ENCODE measurements at places on chromosomes 7 and 10.

GRCh38 chr10:93074597-93075368 is 1.1 kb downstream of the CYP26A1 start:
- no peak for DNase-seq

- no peak for DNase-seq
These were observed 1.1 kb upstream of the SFXN4 start for GRCh38 chr10:119166564-119166963.

DNA sequence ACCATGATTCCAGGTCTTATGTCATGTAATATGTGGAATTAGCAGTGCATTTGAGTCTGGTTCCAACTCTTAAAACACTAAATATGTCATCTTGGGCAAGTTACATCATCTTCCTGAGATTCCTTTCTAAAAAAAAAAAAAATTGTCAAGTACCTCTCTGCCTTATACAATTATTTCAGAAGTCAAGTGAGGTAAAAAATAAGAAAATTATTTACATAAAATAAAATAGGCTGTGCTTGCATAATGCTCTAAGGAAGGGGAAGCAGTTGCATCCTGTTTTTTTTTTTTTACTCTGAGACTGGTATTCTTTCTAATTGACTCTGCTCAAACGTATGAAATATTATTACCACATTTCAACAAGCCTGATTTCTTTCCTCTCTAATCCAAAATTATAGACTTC is 55.1 kb upstream of the SEMA3A start:
- DNase-seq: no peak

DNA sequence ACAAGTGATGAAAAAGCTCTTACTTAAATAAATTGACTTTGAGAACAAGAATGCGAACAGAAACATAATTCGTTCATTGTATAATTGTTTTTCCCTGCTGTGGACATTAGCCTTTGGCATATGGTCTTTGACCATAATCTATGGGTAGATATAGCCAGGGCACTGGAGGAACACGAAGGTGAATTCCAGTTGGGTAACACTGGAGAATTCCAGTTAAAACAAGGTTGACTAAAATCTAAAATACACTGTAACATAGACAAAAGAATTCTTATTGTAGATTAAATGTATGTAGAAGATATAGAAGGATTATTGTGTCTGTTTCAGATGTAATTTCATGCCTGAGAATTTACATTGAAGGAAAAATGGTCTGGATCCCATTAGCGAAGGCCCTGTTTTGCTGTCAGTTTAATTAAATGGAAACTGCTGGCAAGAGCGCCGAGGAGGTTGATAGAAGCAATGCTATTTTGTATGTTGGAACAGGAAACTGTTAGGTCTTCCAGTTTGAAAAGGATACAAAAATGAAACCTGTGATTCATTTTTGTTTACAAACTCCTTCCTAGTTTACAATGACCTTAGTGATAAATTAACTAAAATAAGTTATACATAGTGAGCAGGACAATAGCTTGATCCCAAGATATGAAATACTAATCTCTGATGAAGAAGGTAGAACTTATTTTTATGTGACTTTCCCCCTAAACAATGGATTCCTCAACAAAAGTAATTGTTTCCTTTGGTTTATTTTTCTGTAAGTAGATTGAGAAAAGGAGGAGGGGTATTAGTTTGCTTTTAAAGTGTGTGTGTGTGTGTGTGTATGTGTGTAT is 68.9 kb downstream of the ARID5B start:
- DNase-seq: no peak

- DNase-seq: peak; percentile 19
These were observed 47.1 kb upstream of the SVIL start for GRCh38 chr10:29681676-29682448.

GRCh38 chr10:55426138-55426537 is 625.1 kb upstream of the PCDH15 start:
- no peak for DNase-seq

GRCh38 chr10:61299841-61300240 is 153.3 kb downstream of the TMEM26 start:
- DNase-seq: no peak

- DNase-seq: no peak
These were observed 47.5 kb downstream of the RNF133 start for GRCh38 chr7:122651451-122651850.

GRCh38 chr10:34760606-34761005 is 54.5 kb downstream of the PARD3 start:
- DNase-seq: no peak

DNA sequence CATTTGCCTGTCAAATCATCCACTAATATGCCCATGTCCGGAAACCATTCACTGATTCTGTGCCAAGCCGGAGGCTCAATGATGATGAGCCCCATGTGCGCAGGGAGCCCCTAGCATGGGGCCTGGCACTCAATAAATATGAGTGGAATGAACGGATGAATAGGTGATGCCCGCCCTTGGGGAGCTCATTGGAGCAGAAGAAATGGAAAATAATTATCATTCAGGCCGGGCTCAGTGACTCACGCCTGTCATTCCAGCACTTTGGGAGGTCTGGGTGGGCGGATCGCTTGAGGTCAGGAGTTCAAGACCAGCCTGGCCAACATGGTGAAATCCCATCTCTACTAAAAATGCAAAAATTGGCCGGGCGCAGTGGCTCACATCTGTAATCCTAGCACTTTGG is 11.0 kb downstream of the RHBDD2 start:
- no peak for DNase-seq

DNA sequence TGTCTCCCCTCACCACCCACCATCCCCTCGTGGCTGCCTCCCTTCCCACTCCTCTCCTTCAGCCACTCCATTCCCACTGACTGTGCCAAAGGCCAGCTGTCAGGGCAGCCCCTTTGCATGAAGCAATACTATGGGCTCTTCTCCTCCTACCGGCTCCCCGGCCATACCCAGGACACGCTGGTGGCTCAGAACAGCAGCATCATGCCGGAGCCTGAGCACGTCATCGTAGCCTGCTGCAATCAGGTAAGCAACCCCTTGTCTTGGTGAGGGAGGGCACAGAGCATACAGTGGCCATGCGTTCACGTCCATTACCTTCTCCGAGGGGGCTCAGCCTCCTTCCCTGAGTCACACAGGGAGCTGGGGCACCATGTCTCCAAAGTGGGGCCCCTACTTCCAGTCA is 11.6 kb downstream of the CHAT start:
- no peak for DNase-seq

DNA sequence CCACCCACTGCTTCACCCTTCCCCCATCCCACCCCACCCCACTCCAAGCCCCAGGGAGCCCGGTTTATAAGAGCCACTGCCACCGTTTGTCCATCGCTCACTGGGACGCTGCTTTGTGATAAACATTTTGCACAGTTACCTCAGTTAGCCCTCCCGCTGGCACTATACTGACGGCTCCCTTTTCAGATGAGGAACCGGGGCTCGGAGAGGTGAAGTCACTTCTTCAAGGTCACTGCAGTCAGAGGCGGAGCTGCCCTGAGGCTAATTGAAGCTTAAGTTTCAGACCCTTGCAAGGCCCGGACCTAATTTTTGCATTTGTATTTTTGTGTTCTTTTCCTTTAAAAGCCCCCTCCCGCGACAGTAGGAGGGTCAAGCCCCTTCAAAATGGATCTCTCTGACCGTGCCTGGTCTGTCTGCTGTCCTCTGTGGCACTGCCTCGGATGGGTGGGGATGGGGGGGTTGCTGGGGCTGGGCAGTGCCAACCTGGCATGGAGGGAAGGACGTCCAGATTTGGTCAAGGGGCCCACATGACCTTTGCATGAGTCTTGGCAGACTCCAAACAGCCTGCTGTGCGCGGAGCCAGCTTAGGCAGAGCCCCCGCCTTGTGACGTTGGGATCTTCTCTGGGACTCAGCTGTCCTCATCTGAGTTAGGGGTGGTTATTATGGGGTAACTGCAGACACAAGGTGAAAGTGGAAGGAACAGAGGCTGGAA is 17.7 kb upstream of the NODAL start:
- DNase-seq: no peak

DNA sequence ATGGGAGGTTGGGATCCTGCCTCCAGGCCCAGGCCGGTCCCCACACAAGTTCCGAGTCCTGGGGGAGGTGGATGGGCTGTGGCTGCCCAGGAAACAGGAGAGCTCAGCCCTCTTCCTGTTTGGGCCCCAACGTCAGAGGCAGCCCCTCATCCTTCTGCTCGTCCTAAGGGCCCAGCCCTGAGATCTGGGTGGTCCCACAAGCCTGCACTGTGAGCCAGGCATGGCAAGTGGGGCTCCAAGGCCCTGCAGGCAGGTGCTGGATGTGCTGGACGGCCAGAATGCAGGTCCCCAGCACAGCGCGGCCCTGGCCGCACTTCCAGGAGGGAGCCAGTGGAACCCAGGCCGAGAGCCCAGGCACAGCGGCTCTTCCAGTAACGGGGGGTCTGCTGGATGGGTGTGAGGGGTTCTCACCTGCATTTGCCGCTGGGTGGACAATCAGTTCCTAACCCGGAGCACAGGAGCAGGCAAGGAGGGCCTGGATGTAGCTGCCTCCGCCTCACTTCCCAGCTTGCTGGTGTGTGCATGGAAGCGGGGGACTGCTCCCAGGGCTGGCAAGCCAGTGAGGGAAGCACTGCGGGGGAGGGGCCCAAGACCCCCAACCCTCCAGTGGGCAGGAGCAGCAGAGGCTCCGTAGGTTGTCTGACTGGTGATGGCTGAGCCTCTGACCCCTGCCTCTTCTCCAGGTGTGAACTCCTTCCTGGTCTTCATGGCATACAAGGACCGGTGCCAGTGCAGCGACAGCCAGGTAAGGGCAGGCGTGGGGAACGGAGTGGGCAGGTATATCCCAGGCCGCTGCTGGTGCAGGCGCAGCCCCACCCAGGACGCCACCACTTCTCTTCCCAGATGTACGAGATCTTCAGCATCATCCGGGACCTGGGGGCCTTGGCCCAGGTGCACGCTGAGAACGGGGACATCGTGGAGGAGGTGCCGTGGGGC is 9.7 kb downstream of the DPYSL4 start:
- no peak for DNase-seq

DNA sequence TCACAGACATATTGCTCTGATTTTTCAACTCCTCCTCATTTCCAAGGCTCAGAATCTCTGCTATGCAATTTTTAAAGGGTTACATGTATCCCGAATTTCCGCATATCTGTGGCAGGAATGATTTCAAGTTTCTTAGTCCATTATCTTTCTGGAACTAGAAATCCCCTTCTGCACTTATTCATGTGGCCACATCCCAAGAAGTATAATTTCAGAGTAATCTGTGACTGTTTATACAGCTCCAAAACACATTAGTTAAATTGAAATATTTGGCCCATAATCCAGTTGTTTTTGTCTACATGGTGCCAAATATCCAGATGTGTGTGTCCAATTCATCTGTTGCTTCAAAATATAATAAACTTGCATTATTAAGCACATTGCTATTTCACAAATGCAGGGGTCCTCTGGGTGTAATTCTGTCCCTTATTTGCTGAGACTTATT is 271.2 kb downstream of the ARHGAP12 start:
- DNase-seq: no peak
